ENCODE measurements at places on chromosomes 7 and 10.

- no peak for DNase-seq
Observed at GRCh38 chr10:62450912-62451610, 76.9 kb downstream of the ZNF365 start.

GRCh38 chr10:48306870-48307710 lies 613 bp downstream of the MAPK8 start:
- peak; percentile 62 for DNase-seq

DNA sequence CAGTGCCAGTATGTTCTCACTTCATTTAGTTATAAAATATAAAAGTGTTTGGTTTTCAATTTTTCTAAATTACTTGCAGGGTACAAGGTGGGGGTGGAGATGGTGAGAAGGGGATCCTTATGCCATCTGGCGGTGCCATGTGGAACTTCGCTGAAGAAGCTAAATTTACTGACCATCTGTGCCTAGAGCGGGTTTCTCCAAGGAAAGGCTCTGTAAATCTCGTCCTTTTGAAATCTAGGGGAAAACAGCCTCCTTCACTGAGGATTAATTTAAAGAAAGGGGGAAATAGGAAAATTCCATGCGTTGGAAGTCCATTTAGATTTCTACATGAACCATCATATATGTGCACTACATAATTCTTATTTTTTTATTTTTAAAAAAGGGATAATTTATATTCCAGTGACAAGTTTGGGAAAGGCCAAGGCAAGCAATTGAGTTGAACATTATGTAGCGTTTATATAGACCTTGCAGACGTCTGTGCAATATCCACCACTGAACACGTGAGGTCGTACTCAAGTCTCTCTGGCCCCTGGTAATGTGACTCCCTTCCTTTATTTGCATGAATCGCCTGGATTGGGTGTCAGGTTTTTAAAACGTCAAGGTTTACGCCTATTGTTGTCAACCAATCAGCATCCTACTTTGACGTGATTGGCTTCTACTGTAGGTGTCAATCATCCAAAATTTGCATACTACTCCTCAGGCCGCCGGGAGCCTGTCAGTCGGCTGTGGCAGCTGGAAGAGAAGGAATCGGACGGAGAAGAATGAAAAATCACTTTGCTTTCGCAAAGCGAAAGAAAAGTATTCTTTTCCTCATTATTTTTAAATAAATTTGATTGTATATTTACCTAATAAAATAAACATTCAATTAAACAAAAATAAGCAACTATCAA lies 297.1 kb upstream of the NFE2L3 start:
- DNase-seq: no peak

- DNase-seq: no peak
Observed at GRCh38 chr7:100211342-100211780, 8.4 kb upstream of the PVRIG start.

GRCh38 chr7:107596881-107597581 lies 17.0 kb downstream of the BCAP29 start:
- no peak for DNase-seq

- DNase-seq: no peak
Observed at GRCh38 chr7:93461350-93461749, 113.2 kb downstream of the CALCR start.

- DNase-seq: no peak
Observed at GRCh38 chr7:3162289-3162688, 118.6 kb upstream of the CARD11 start.

- DNase-seq: no peak
Observed at GRCh38 chr10:113620511-113620910, 43.3 kb downstream of the NRAP start.

DNA sequence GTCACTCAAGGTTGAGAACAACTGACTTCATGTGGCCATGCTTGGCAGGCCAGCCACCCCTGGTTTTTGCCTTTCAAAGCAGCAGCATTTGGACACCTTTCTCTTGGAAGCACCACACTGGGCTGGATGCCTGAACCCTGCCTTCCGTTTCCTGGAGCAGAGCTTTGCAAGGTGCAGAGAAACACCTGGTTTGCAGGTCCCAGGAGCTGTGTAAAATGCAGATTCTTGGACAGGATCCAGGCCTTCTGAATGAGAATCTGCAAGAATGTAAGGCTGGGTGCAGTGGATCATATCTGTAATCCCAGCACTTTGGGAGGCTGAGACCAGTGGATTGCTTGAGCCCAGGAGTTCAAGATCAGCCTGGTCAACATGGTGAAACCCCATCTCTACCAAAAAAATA lies 18.0 kb upstream of the DUSP5 start:
- no peak for DNase-seq

DNA sequence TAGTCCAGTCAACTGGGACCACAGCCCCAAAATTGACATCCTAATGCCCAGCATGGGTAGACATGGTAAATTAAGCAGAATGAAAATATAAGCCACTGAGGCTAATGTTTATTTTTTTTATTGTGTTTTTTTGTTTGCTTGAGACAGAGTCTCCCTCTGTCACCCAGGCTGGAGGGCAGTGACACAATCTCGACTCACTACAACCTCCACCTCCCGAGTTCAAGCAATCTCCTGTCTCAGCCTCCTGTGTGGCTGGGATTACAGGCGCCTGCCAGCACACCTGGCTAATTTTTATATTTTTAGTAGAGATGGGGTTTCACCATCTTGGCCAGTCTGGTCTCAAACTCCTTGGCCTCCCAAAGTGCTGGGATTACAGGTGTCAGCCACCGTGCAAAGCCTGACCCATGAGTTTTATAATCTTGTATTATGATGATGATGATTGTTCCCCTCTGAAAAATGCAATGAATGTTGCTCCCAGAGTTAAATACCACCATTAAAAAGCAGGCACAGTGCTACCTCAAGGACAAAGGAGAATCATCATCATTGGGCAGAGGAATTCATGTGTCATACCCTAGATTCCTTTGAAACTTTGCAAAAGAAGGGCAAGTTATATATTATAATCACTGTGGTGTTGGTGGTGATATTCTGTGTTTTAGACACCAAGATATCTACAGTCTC lies 228.0 kb downstream of the PARD3 start:
- no peak for DNase-seq

GRCh38 chr7:2719007-2719406 lies 31.0 kb downstream of the AMZ1 start:
- DNase-seq: peak; percentile 44

GRCh38 chr7:100602889-100603725 lies 944 bp downstream of the PCOLCE start:
- no peak for DNase-seq

DNA sequence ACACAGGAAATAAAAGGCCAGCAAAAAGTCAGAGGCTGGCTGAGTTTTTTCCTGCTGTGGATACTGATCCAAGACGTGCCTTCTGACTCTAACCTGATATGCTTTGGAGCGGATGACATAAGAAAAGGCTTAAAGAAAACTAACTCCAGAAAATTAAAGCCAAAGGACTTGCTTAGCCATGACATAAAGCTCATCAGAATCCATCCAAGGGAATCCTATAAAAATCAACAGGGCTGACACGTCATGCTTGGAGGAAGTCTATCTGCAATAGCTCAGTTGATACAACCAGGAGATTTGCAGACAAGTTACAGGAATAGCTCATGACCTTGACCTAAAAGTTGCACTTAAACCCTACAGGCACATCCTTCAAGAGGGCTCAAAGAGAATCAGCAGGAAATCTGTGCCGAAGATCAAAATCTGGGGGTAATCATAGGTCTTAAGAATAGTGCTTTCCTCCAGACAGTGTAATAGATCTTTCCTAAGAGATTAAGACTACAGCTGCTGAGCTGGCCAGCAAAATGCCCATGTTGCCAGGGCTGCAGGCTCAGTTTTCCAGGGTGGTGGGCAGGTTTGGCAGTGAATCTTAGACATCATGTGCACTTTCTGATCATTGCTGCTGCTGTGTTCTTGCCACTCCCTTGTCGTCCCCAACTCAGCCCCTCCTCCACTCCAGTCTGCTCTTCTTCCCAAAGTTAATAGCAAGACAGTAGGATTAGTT lies 111.5 kb upstream of the SVIL start:
- no peak for DNase-seq

DNA sequence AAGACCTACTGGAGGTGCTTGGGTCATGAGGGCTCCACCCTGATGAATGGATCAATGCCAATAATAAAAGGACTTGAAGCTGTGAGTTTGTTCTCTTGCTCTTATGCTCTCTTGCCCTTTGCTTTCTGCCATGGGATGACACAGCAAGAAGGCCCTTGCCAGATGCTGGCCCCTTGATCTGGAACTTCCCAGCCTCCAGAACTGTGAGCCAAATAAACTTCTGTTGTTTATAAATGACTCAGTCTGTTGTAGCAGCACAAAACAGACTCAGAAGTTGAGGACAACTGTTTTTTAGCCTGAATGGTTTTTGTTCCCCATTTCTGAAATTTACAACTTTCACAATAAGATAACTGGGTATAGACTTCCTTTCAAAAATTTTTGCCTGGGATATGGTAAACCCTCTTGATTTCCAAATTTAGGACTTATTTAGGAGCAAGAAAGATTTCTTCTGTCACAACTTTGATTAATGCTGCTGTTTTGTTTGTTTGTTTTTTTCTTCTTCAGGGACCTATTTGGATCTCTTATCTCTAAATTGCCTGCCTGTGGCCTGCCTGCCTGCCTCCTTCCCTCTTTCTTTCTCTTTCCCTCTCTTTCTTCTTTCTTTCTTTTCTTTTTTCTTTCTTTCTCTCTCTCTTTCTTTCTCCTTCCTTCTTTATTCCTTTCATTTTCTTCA lies 12.1 kb downstream of the ENTPD1 start:
- DNase-seq: no peak

GRCh38 chr7:47520406-47520805 lies 61.5 kb downstream of the TNS3 start:
- DNase-seq: no peak

- DNase-seq: no peak
Observed at GRCh38 chr10:128729910-128730420, 603.7 kb upstream of the MKI67 start.
